ENCODE measurements at places on chromosomes 1 and 21.

DNA sequence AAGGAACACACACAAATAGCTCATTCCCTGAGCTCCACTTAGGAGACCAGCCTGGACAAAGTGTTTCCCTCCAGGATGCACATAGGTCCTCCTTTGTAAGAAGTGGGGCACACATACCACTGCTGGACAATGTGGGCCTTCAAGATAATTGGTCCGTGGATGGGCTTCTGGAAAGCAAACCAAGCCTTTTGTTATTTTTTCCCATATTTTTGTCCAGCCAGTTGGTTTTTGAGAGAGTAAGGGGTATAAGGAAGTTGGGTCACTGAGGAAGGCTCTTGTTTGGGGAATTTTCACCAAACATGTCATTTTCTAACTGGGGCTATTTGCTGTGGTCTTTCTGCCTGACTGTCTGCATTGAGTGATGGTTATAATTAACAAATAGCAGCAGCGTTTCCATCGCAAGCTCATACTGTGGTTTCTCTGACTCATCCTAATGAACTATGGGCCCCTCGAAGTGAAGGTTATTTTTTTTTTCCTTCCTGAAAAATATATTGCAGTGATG is 306.3 kb upstream of the DUSP10 start:
- DNase-seq, result no peak

DNA sequence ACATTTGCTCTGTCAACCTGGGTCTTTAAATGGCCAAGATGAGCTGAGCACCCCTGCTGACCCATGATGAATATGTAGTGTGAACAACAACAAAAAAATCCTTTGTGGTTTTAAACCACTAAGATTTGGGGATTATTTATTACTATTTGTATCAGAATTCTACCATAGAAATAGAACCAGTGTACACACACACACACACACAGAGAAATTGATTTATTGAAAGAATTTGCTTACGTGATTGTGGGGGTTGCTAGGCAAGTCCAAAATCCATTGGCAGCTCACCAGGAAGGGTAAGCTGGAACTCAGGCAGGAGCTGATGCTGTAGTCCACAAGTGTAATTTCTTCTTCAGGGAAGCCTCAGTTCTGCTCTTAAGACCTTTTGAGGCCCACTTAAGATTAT is 82.5 kb upstream of the MAP1LC3C start:
- no peak for DNase-seq

GRCh38 chr1:56061824-56062223 is 517.5 kb downstream of the PLPP3 start:
- DNase-seq, result no peak

DNA sequence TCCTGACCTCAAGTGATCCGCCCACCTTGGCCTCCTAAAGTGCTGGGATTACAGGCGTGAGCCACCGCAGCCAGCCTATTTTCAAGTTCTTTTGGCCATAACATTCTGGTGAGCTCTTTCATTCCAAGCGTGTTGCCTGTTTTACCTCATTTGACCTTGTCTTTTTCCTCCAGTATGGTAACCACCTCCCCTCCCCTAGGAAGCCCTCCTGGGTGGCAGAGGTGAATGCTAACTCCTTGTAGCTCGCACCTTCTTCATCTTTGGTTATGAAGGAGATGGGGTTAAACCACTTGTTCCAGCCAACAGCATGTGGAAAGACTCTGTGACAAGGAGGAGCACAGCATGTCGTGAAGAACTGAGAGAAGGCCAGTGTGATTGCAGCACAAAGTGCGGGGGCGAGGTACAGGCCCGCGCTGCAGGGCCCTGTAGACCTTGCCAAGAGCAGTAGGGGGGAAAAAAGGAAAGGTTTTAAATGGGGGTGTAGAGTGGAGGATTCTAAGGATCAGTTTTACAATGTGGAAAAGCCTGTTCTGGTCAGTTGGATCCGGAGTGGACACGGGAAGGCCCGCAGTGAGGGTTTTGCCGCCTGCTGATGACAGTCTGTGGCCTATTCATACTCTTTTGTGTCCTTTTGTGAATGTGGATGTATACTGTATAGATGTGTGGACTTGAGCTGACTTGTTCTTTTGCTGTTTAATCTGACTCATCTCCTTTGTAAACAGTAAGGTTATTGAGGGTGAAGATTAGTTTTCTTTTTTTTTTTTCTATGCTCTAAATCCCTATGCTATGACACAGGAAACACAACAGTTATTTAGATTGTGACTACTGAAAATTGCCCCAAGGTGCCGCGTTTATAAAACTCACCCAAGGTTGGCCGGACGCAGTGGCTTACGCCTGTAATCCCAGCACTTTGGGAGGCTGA is 7.5 kb upstream of the ZNF436 start:
- DNase-seq, result no peak

DNA sequence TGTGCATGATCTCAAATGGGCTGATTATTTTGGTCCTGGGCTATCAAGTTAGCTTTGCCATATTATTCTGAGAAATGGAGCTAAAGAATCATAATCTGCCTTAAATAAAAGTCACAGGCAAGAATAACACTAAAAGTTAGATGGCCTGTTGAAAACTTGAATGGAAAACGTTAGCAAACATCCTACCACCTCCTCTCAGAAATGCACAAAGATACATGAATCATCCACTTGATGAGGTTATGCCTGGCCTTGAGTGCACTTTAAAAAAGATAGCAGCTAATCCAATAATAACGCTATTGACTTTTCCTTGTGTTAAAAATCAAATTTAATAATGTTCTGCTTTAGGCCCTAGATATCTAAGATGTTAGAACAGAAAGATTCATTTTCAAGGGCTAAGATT is 108.0 kb downstream of the KCNJ6 start:
- DNase-seq, result no peak

- no peak for DNase-seq
Observed at GRCh38 chr1:43935711-43936427, 2.3 kb downstream of the ARTN start.

GRCh38 chr1:103230061-103230460 is 121.7 kb upstream of the COL11A1 start:
- no peak for DNase-seq

DNA sequence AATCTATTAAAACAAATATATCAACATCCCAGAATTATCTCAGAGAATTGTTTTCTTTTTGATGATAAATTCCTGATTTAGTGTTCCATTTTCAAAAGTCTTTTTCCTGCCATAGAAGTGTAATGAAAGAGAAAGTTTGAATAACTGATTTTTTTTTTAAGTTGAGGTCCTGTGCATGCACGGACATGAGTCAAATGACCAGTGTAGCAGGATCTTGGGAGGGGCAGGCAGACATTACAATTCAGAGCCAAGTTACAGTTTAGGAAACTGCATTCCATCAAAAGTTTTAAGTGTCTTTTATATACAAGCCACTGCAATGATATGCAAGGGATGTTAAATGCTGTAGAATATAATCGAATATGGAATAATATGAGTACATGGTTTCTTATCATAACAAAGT is 227.5 kb downstream of the HMCN1 start:
- DNase-seq, result no peak

- no peak for DNase-seq
Observed at GRCh38 chr1:15139654-15140350, 13.7 kb upstream of the TMEM51 start.

- no peak for DNase-seq
Observed at GRCh38 chr1:184590163-184590750, 164.4 kb downstream of the EDEM3 start.

GRCh38 chr1:26044971-26045721 is 772 bp downstream of the SLC30A2 start:
- DNase-seq, result no peak

GRCh38 chr1:53708687-53709086 is 30.3 kb downstream of the GLIS1 start:
- DNase-seq, result no peak

- no peak for DNase-seq
Observed at GRCh38 chr1:200342511-200343311, 67.1 kb downstream of the ZNF281 start.

DNA sequence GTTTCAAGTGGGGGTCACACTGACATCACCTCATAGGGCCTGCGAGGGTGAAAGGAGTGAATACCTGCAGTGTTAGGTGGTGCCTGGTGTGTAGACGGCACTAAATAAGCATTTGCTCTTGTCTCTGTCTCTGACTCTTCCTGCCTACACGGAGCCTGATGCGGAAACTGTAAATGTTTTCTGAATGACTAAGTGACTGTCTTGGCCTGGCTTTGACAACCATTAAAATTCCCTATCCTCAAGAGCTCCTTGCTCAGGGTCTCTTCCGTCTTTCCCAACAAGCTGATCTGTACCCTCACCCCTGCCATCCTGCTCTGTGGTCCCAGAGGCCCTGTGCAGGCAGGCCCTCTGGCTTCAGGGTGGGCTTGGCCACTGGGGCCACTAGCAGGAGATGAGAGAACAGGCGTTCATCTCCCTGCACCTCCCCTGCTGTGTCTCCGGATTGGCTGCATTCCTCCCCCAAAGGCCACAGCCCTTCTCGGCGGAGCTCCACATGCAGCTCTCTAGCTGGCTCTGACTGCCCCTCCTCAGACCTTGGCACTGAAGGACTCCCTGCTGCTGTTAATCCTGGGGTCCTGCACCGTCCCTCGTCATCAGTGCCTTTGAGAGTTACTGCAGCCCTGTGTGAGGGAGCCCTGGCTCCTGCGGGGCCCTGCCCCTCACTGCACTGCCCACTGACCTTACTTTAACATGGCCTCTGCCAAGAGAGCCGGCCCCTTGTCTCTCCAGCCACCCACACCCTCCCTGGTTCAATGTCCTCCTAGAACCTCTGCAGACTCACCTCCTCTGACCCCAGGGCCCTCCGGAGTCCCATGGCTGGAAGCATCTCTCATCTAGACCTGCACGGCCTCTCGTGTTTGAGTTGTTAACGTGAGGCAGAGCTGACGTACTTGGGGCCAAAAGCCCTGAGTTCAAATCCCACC is 211.1 kb downstream of the MATN1 start:
- DNase-seq, result no peak

GRCh38 chr1:192654591-192655251 is 18.8 kb downstream of the RGS13 start:
- DNase-seq, result no peak

- no peak for DNase-seq
Observed at GRCh38 chr1:210901981-210902770, 231.8 kb downstream of the KCNH1 start.

DNA sequence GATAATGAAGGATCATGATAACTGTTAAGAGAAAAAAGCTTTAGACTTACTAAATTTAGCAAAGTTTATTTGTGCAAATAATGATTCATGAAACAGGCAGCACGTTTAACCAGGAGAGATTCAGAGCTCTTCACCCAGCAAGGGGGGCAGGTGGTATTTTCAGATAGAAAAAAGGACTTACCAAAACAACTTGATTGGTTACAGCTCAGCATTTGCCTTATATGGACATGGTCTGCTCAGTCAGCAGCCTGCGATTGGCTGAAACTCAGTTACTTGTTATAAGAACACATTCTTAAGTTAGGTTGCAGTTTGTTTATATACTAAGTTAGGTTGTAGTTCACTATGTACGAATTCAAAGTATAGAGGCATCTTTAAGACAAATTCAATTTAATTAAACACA is 165.6 kb downstream of the DUSP10 start:
- no peak for DNase-seq

DNA sequence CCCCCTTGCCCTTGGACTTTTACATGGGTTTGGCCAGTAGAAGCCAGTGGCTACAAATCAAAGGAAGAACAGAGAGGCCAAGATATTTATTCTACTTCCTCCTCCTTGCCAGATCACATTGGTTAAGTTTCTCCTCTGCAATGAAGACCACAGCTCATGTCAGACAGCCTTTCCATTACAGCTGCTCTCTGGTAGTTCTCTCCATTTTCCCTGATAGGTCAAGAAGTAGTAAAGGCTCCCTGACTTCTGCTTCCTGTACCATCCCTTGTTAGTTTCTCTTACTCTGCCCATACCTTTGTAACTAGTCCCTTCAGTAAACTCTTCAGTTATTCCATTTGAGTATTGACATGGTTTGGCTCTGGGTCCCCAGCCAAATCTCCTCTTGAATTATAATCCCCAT is 27.8 kb downstream of the NME7 start:
- no peak for DNase-seq

DNA sequence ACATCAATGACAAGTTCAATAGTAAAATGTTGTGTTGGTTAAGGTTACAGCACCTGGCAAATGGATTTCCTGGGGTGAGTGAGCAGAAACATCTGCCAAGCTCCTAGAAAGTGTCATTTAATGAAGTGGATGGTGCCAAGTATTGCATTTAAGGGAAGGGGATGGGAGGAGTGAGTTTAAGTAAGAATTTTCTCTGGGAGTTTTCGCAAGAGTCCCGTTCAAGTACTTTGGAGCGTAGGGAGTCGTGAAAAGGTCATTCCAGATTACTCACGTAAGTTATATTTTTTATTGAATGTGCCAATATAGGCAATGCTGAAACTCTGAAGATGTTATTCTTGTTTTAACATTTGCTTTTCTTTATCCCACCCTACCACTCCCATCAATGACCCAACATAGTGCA is 117.4 kb upstream of the RAB3GAP2 start:
- DNase-seq, result no peak

GRCh38 chr1:13617773-13618172 is 34.1 kb downstream of the PDPN start:
- DNase-seq, result no peak

GRCh38 chr21:45412909-45413611 is 8.1 kb downstream of the COL18A1 start:
- DNase-seq, result no peak

GRCh38 chr1:50308878-50309277 is 114.4 kb downstream of the DMRTA2 start:
- peak; percentile 2 for DNase-seq

- peak; percentile 23 for DNase-seq
Observed at GRCh38 chr1:151612501-151613281, 841 bp downstream of the SNX27 start.

GRCh38 chr1:102970496-102971078 is 137.7 kb downstream of the COL11A1 start:
- DNase-seq, result peak; percentile 13

DNA sequence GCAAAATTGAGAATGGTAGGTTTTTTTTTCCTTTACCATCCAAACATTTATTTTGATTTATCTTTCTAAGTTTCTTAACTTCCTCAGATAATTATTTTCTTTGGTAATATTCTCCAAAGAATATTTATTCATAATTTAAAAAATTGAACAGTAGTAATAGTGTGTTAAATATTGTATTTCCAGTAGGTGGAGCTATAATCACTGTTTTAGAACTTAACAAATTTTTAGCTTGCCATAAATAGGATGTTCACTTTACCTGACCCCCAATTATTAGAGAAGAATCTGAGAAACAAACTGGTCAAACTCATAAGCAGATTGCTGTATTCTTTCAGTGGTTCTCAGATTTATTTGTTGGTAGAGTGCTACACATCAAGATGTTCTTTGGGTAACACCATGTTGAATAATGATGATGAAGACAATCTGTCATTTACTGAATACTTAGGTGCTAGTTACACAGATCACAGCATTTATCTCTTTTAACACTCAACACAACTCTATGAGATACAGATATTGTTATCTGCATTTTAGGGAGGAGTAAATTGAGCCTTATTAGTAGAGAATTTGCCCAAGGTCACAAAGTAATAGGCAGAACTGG is 82.4 kb upstream of the GPR88 start:
- peak; percentile 41 for DNase-seq

DNA sequence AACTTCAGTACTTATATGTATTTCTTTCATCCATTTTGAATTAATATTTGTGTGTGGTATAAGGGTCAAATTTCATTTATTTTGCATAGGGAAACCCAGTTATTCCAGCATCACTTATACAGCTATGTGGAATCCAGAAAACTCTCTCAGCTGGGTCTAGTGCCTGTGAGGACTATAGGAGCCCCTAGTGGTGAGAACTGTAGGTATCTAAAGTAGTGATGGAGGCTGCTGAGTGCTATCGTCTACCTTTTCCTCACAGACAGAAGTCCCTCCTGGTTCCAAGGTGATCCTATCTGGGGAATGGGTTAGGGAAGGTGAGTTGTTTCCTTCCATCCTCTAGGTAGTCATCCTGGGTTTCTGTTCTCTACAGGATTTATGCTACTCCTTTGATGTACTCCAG is 352.0 kb upstream of the C1orf87 start:
- DNase-seq, result no peak

- no peak for DNase-seq
Observed at GRCh38 chr1:40692429-40692895, 958 bp downstream of the NFYC start.

Measured in CD4-positive, alpha-beta T cell treated with Interleukin-12 subunit alpha and Interleukin-12 subunit beta, for 1 hour (primary cell).